ENCODE measurements at places on chromosomes 6 and 20.

DNA sequence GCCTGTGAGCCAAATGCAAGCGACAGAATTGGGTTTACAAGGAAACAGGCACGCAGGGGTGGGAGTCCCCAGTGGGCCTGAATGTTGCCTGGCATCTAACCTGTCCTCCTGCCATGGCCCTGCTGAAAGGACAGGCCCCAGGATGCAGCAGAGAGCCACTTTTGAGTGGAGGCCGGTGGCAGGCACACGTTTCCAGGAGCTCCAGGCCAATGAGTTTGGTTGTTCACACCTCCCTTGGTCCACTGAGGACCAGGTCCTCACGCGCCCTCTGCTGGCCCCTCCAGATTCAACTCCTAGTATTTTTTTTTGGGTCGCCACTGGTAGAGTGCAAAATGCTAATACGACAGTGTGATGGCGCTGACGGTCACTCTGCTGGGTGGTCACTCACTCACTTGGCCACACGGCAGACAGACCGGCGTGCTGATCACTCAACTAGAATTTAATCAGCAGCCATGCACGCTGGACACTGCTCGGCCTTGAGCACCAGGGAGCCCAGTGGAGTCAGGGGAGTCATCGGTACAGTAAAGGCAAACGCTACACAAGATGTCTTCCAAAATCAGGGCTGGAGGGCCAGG lies 81.7 kb upstream of the NFATC2 start:
- H3K4me3 ChIP-seq: no peak overlapping the region
- no peaks in the 10 kb centered on the region for H3K27me3 ChIP-seq
- DNase-seq: peak; percentile 67
- H3K4me1 ChIP-seq: peaks cover 7% of the 10 kb centered on the region
- no peak overlapping the region for H3K27ac ChIP-seq
- H3K36me3 ChIP-seq: peaks cover 60% of the 10 kb centered on the region

DNA sequence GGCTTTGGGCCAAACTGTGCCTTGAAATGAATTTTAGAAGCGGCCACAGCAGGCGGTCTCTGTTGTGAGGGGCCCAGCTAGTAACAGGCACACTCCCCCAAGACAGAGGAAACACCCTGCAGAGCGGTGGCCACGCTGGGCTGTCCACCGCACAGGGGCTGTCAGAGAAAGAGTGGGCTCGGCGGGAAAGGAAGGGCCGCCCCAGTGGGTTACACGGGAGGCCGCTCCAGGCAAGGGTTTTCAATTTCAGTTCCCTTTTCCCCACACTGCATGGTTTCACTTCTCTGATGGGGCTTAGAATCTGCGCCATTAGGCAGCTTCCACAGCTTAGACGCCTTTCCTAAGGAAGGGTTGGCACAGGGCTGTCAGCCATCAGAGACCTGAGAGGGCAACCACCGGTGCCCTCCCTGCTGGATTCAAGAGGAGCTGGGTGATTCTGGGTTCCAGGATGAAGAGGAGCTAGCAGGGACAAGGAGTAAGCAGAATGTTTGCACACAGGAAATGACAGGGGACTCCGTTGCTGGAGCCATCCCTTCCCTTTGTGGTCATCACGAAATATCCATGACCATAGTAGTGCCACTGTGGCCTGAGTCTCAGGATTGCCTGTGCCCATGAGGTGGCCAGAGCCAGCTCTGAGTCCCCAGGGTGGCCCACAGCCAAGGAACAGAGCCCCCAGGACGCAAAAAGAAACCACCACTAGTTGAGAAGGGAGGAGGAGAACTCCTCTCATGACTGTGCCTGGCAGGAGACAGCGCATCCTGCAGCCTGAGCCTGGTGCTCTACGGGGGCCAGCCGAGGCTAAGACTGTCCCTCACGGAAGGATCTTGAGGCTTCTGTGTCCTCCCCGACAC lies 282.7 kb downstream of the NRN1 start:
- no peaks in the 10 kb centered on the region for H3K36me3 ChIP-seq
- DNase-seq: peak; percentile 69
- H3K27me3 ChIP-seq: no peaks in the 10 kb centered on the region
- H3K4me1 ChIP-seq: peaks cover 18% of the 10 kb centered on the region

GRCh38 chr20:12391099-12391498 lies 473.4 kb downstream of the BTBD3 start:
- no peak overlapping the region for H3K27ac ChIP-seq
- no peak for DNase-seq
- no peaks in the 10 kb centered on the region for H3K36me3 ChIP-seq

- no peaks in the 10 kb centered on the region for H3K36me3 ChIP-seq
- no peak overlapping the region for H3K27ac ChIP-seq
- DNase-seq: peak; percentile 11
- H3K4me1 ChIP-seq: no peaks in the 10 kb centered on the region
- H3K27me3 ChIP-seq: no peaks in the 10 kb centered on the region
These were observed 51.4 kb upstream of the NUP153 start for GRCh38 chr6:17758119-17758518.

DNA sequence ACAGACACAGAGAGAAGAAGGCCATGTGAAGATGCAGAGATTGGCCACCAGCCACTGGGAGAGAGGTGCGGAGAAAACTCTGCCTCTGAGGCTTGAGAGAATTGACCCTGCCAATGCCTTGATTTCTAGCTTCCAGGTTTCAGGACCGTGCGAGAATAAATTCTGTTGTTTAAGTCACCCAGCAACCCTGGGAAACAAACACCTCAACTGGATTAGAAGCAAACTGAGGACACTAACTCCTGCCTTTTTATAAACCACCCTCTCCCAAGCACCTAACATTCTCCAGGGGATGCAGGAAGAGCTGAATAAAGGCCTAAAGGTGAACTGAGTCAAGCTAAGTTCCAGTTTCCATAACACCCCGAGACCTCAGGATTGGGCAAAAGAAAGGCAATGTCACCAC lies 136.1 kb downstream of the ANKRD60 start:
- H3K27me3 ChIP-seq: no peaks in the 10 kb centered on the region
- H3K4me3 ChIP-seq: no peak overlapping the region
- H3K36me3 ChIP-seq: no peaks in the 10 kb centered on the region
- no peak for DNase-seq
- H3K4me1 ChIP-seq: peaks cover 12% of the 10 kb centered on the region
- no peak overlapping the region for H3K27ac ChIP-seq

GRCh38 chr6:33384581-33385020 lies 7.0 kb upstream of the KIFC1 start:
- peak; percentile 55 for DNase-seq
- no peak overlapping the region for H3K4me3 ChIP-seq
- no peak overlapping the region for H3K27ac ChIP-seq
- H3K27me3 ChIP-seq: no peaks in the 10 kb centered on the region
- H3K36me3 ChIP-seq: no peaks in the 10 kb centered on the region

DNA sequence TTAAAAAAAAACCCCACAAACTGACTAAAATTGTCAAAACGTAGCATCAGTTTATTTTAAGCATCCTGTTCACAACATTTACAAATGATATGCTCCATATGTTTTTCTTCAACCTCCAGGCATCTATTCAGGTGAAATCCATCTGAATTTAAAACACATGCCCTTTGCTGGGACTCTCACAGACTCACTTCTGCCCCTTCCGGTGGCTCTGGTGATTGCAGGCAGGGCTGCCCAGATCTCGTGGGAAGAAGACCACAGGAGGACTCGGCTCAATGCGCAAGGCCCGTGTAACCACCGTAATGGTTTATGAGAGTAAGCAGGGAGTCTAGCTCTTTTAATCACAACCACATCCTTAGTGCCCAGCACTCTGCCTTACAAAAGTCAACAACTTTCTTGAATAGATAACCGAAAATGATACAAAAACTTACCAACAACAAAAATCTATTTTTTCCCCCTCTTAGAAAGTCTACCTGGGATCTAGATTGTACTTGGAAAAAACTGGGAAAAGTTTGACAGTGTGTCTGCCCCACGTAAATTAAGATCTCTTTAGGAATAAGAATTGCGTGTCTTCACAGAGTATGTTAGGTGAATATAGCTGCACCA lies 139.1 kb downstream of the KIF16B start:
- no peaks in the 10 kb centered on the region for H3K36me3 ChIP-seq
- no peak overlapping the region for H3K27ac ChIP-seq
- DNase-seq: peak; percentile 30
- H3K4me1 ChIP-seq: peaks cover 11% of the 10 kb centered on the region
- H3K4me3 ChIP-seq: no peak overlapping the region

DNA sequence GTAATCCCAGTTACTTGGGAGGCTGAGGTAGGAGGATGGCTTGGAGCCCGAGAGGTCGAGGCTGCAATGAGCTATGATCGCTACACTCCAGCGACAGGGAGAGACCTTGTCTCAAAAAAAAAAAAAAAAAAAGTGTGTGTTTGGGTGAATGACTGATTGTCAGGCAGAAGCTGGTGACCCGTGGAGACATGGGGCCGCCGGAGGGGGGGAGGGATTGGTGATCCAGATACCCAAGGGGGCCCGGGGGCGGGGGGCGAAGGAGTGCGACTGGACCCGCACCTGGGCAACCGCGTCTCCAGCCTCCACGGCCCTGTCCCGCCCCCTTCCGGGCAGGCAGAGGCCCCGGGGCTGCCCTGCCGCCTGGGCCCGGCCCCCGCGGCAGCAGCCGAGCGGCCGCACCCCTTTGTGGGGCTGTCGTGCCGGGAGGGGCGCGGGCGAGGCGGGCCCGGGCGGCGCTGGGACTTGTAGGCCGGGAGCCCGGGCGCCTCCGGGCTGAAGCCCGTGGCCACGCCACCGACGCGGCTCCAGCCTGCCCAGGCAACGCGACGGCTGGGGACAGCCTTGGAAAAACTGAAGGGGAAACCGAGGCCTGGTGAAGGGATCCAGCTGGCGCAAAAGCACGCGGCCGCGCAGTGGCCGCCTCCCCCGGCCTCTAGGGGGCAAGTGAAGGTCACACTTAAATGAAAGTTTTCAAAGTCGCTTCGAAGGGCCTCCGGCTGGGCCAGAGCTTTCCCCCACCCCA lies 2.1 kb upstream of the RBM38 start:
- H3K4me1 ChIP-seq: peaks cover 40% of the 10 kb centered on the region
- peak overlapping the region; percentile 32 for H3K4me3 ChIP-seq
- H3K27me3 ChIP-seq: no peaks in the 10 kb centered on the region
- peak; percentile 85 for DNase-seq
- peak overlapping the region; percentile 51 for H3K27ac ChIP-seq

- no peak for DNase-seq
- no peak overlapping the region for H3K27ac ChIP-seq
- no peaks in the 10 kb centered on the region for H3K27me3 ChIP-seq
- no peaks in the 10 kb centered on the region for H3K36me3 ChIP-seq
- peaks cover 2% of the 10 kb centered on the region for H3K4me1 ChIP-seq
These were observed 46.4 kb upstream of the ADTRP start for GRCh38 chr6:11824986-11825385.

DNA sequence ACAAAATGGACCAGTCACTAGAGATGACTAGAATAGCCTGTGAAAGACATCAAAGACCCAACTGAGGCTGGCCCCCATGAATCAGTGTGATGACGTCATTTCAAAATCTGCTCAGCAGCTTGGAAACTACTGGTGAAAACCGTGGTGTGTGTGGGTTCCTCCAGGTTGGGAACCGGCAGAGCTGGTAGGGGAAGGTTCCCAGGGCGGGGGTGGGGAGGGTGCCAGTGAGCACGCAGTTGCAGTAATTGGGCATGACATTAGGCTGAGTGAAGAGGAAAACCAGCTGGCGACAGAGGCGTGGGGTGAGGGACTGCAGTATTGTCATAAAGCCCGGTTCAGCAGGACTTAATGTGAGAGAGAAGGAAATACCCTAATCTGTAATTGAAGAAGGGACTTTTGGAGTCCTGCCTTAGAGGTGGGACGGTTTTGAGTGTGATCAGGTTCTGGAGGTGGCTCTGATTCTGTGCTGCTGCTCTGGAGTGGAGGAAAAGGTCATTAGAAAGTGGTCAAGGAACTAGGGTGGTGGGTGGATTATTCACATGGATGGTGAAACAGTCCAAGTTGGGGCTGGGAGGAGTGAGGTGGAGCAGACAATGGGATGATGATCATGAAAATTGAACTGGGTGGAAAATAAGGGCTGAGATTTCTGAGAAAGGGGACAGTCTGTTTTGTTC lies 52.0 kb upstream of the MTHFD1L start:
- peaks cover 16% of the 10 kb centered on the region for H3K36me3 ChIP-seq
- no peaks in the 10 kb centered on the region for H3K27me3 ChIP-seq
- no peak overlapping the region for H3K4me3 ChIP-seq
- H3K4me1 ChIP-seq: peaks cover 21% of the 10 kb centered on the region

GRCh38 chr6:167647737-167648470 lies 178.8 kb upstream of the AFDN start:
- peaks cover 8% of the 10 kb centered on the region for H3K27me3 ChIP-seq
- H3K36me3 ChIP-seq: no peaks in the 10 kb centered on the region
- H3K4me1 ChIP-seq: peaks cover 2% of the 10 kb centered on the region
- DNase-seq: no peak
- H3K4me3 ChIP-seq: no peak overlapping the region
- no peak overlapping the region for H3K27ac ChIP-seq

Data from muscle of leg (tissue), 16 donors.